ENCODE measurements at places on chromosomes 2 and 18.
A peak's percentile ranks its signal among the peaks of the same experiment; 100 is the strongest.

GRCh38 chr2:74250189-74250631 is 51.8 kb downstream of the MTHFD2 start:
- DNase-seq = peak; percentile 38

DNA sequence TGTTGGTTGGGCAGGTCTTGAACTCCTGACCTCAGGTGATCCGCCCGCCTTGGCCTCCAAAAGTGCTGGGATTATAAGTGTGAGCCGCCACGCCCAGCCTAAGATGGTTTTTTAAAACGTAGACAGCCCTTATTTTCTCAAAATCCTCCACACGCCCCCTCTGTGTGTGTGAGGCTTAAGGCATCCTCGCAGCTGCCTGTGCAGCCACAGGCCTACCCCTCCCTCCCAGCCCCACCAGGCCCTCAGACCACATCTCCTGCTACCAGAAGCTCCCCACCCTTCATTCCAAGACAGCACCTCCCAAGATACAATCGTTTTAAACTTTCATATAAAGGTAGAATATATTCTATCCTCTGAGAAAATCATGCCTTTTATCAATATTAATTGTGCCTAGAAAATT is 4.8 kb downstream of the ANO7 start:
- no peak for DNase-seq

- no peak for DNase-seq
These were observed 5.4 kb downstream of the IL1R1 start for GRCh38 chr2:102147935-102148334.

GRCh38 chr2:74714691-74715080 is 60.6 kb downstream of the SEMA4F start:
- DNase-seq = no peak

GRCh38 chr2:199485732-199486335 is 28.1 kb upstream of the SATB2 start:
- DNase-seq = no peak

All from T-helper 17 cell (primary cell).